ENCODE measurements at places on chromosomes 1 and 21. TPM values are rescaled to one million over a fixed set of nuclear protein-coding genes. Genes with fewer than 3 reads are reported as not detected.

Gene ERVH48-1
- polyA plus RNA-seq = 0.89 TPM

Gene CELA3B
- 4.1 TPM for polyA plus RNA-seq

Gene ATF6
- 19.6 TPM for polyA plus RNA-seq

Gene RPE65
- not detected for polyA plus RNA-seq

Gene TNFRSF25
- polyA plus RNA-seq = 52.7 TPM

GRCh38 chr1:186708694-186709097 is 28.5 kb upstream of the PTGS2 start:
- no peak overlapping the region for H3K27ac ChIP-seq
- H3K36me3 ChIP-seq = no peaks in the 10 kb centered on the region
- H3K4me3 ChIP-seq = no peak overlapping the region
- no peaks in the 10 kb centered on the region for H3K4me1 ChIP-seq

- peak overlapping the region; percentile 48 for H3K4me3 ChIP-seq
- H3K27me3 ChIP-seq = peaks cover 5% of the 10 kb centered on the region
- H3K27ac ChIP-seq = no peak overlapping the region
- no peaks in the 10 kb centered on the region for H3K36me3 ChIP-seq
- no peaks in the 10 kb centered on the region for H3K4me1 ChIP-seq
Observed at GRCh38 chr1:77282187-77282865, 507 bp downstream of the AK5 start.

GRCh38 chr1:32741413-32742198 is 39.0 kb upstream of the SYNC start:
- H3K4me3 ChIP-seq = peak overlapping the region; percentile 95
- H3K27ac ChIP-seq = peak overlapping the region; percentile 99
- no peaks in the 10 kb centered on the region for H3K27me3 ChIP-seq
- peak; percentile 79 for DNase-seq
- peaks cover 5% of the 10 kb centered on the region for H3K4me1 ChIP-seq

DNA sequence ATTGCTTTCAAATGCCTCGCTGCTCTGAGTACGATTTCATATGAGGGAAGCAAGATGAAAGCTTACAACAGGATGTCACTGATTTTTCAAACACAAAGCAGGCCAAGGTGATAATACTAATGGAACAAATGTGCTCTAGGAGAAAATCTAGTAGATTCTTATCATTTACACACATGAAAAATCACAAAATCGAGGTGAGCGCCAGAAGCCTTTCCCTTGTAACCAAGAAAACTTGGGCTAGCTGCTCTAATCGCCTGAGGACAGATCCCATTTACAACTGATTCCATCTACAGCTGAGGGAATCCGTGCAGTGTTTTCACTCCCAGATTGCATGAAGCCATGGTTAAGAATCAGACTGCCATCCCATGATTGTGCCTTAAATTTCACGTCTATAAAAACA is 117.5 kb downstream of the TM2D1 start:
- no peak for DNase-seq
- H3K27me3 ChIP-seq = no peaks in the 10 kb centered on the region
- no peak overlapping the region for H3K4me3 ChIP-seq
- no peak overlapping the region for H3K27ac ChIP-seq
- H3K36me3 ChIP-seq = no peaks in the 10 kb centered on the region

- H3K27me3 ChIP-seq = no peaks in the 10 kb centered on the region
- DNase-seq = no peak
- no peak overlapping the region for H3K4me3 ChIP-seq
Observed at GRCh38 chr1:112529301-112529700, 20.5 kb downstream of the WNT2B start.

DNA sequence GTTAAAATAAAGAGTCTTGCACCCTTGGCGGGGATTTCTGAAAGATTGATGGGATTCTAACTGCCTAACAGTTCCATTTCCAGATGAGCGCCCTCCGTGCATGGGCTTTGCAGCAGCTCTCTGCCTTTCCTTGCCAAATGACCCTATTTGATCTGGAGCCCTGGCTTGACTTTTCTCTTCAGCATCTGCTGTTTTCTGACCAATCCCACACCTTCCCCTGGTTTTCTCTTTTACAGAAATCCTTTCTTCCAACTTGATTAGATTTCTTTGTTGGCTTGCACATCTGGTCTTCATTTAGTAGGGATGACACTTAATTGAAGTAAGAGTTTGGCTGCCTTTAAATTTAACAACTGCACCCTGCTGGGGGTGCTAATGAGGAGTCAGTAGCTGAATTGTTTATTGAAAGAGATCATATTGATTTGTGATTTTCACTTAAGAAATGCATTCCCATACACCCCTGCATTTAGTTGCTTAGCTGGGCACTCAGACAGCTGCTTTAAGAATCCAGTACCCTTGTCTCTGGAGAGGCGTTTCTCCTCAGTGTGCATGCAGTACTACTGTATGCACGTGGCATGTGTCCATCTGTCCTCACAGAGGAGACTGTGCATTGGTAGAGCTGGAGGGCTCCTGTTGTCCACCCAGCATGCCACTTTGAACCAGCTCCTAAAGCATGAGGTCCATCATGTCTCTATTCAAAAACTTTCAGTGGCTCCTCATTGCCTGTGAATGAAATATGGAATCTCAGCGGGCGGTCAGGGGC is 99.7 kb downstream of the NOS1AP start:
- H3K27me3 ChIP-seq = no peaks in the 10 kb centered on the region
- no peaks in the 10 kb centered on the region for H3K36me3 ChIP-seq

DNA sequence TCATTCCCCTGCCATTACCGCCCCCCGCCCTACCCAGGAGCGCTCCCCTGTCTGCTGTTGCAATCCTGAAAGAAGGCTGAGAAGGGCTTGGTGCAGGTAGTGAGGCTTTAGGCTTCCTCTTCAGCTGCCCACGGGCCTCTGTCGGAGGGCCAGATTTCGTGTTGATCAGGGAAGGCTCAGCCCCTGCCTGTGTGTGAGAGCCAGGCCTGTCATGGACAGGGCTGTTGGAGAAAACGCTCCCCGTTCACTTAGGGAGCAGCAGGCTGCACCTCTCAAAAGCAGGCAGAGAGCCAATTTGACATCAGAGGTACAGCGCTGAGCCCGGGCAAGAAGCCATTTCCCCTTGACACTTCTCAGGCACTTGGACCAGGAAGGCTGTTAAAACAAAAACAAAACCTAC is 19.0 kb downstream of the TEX35 start:
- DNase-seq = no peak
- H3K36me3 ChIP-seq = no peaks in the 10 kb centered on the region
- H3K4me3 ChIP-seq = no peak overlapping the region
- no peaks in the 10 kb centered on the region for H3K4me1 ChIP-seq
- H3K27me3 ChIP-seq = no peaks in the 10 kb centered on the region

GRCh38 chr1:226069811-226070489 is 7.4 kb downstream of the H3-3A start:
- no peak for DNase-seq
- no peak overlapping the region for H3K27ac ChIP-seq
- no peak overlapping the region for H3K4me3 ChIP-seq
- peaks cover 11% of the 10 kb centered on the region for H3K36me3 ChIP-seq

GRCh38 chr1:63350320-63350719 is 17.1 kb upstream of the ALG6 start:
- DNase-seq = no peak
- H3K27me3 ChIP-seq = peaks cover 18% of the 10 kb centered on the region
- H3K36me3 ChIP-seq = no peaks in the 10 kb centered on the region
- H3K4me1 ChIP-seq = no peaks in the 10 kb centered on the region
